Right cardiac atrium (tissue), 5 donors: ENCODE measurements at places on chromosomes 1 and 21. TPM values are rescaled to one million over a fixed set of nuclear protein-coding genes. Genes with fewer than 3 reads are reported as not detected.
A peak's percentile ranks its signal among the peaks of the same experiment; 100 is the strongest.

DNA sequence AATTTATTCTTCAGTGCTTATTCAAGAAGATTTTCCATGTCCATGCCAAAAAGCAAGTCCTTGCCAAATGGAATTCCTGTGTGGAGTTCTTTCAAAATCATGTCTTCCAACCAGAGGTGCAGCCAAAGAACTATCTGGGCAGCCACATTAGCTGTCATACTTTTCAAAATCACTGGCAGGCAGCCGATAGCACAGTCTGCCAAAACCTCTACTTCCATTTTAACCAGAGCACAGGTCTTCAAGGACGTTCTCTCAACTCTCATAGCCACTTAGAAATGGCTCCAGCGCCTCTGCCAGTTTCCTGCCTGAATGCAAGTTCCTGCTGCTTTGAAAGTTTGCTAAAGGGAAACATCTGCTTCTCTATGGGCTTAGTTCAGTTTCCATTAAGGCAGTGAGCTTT lies 975.7 kb upstream of the ADGRL4 start:
- DNase-seq = peak; percentile 93

S100A7 gene
- not detected for polyA plus RNA-seq

GRCh38 chr1:16064536-16065268 lies 8.7 kb downstream of the FAM131C start:
- no peak for DNase-seq

GRCh38 chr1:59063501-59063900 lies 233.4 kb upstream of the FGGY start:
- DNase-seq = no peak

GRCh38 chr1:5617179-5617520 lies 375.1 kb downstream of the NPHP4 start:
- no peak for DNase-seq

TMEM82 gene
- not detected for polyA plus RNA-seq

GRCh38 chr1:94621395-94621794 lies 79.8 kb upstream of the F3 start:
- DNase-seq = no peak

DNA sequence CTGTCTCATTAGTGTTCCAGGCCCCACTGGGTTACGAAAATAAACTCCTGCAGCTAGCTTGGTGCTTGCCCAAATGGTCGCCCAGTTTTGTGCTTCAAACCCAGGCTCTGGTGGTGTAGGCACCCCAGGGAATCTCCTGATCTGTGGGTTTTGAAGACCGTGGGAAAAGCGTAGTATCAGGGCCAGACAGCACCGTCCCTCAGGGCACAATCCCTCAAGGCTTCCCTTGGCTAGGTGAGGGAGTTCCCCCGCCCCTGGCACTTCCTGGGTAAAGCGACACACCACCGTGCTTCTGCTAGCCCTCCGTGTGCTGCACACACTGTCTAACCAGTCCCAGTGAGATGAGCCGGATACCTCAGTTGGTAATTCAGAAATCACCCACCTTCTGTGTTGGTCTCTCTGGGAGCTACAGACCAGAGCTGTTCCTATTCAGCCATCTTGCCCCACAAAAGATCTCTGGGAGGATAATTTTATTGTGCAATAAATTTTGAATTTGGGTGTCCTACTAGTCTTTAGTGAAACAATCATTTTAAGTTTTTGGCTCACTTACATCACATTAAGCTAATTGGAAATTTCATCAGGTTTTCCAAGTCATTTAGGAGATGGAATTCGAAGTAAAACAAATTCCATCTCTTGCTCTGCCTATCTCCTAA lies 9.4 kb upstream of the SLC25A24 start:
- no peak for DNase-seq

DNA sequence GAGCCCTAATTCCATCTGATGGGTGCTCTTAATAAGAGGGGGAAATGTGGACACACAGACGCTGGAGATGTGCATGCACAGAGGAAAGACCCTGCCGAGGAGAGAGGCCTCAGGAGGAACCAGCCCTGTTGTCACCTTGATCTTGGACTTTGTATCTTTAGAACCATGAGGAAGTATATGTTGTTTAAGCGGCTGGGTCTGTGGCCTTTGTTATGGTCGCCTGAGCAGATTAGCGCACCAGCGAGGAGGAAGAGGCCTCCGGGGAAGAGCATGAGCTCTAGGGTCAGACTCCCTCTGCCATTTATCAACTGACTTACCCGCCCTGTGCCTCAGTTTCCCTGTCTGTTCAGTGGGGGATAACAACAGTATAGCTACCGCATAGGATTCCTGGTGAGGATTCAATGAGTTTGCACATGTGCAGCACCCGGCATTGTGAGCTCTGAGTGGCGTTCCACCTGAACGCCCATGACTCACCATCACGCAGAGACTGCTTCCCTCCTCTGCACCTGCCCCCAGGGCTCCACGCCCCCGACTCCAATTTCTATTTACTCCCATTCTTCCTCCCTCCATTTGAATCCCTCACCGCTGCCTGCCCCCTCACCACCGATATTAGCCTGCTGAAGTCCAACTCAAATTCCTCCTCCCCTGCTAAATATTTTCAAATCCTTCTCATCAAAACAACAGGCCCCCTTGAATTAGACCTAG lies 67.2 kb downstream of the ATP5PO start:
- DNase-seq = no peak

GRCh38 chr1:170536924-170537551 lies 5.1 kb downstream of the GORAB start:
- DNase-seq = no peak

- peak; percentile 59 for DNase-seq
Observed at GRCh38 chr1:234544087-234544579, 65.2 kb upstream of the TARBP1 start.

- DNase-seq = no peak
Observed at GRCh38 chr1:31901838-31902509, 36.2 kb downstream of the PTP4A2 start.

DNA sequence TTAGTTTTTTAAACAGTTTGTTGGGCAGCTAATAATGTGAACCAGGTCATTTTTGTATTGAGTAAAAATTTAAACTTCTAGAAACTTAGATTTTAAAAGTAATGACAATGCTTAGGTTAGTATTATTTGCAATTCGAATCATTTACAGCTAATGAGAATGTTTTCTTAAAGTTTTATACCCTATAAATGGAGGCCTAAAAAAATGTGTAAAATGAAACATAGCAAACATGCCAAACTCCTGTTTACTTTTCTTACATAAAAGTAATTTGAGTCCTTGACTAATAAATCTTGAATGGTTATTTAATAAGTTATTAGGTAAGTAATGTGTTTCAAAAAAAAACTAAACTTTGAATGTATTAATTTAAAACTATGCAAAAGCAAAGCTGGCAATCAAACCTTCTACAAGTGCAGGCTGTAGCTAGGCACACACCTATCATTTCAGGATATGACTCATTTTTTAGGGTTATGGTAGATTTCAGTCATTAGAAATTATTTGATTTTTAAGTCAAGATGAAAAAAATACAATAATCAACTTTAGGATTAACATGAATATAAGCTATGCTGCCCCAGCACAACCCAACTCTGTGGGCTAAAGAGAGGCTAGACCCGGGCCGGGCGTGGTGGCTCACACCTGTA lies 41.5 kb downstream of the CLSTN1 start:
- no peak for DNase-seq

DNA sequence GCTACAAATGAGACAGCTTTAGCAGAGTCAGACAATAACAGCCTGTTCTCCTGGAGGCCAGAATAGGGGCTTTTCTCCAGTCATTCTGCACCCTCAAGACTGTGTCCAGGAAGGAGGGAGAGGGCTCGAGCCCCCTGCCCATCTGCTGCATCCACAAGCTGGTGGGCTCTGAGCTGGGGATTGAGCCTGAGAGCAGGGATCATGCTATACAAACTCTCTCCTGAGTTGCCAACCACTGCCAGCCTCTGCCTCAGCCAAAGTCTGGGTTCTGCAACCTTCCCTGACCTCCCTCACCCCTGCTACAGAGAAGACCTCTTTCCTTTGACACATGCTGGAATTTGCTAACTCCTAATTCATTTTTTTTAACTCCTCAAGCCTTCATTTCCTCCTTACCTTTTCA lies 14.8 kb upstream of the PPM1J start:
- DNase-seq = no peak

SEMA4A gene
- 3.7 TPM for polyA plus RNA-seq

GRCh38 chr1:173268786-173269277 lies 61.7 kb upstream of the TNFSF4 start:
- DNase-seq = no peak

DNA sequence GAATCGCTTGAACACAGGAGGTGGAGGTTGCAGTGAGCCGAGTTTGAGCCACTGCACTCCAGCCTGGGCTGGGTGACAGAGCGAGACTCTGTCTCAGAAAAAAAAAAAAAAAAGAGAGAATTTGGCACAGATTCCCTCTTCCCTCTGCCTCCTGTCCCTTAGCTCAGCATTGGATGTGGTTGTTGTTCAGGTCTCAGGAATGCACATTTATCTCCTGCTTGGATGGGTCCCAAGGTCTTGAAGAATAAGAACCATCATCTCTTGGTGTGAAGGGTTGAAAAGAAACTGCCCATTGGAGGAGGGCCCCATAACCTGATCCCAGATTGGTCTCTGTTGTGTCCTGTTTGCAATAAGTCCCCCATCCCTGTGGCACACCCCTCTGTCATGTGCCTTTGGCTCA lies 34.9 kb downstream of the UBIAD1 start:
- no peak for DNase-seq

CLCA1 gene
- polyA plus RNA-seq = not detected

- DNase-seq = peak; percentile 86
Observed at GRCh38 chr1:226637147-226637935, 88.8 kb downstream of the STUM start.

UCHL5 gene
- polyA plus RNA-seq = 26.9 TPM

DNA sequence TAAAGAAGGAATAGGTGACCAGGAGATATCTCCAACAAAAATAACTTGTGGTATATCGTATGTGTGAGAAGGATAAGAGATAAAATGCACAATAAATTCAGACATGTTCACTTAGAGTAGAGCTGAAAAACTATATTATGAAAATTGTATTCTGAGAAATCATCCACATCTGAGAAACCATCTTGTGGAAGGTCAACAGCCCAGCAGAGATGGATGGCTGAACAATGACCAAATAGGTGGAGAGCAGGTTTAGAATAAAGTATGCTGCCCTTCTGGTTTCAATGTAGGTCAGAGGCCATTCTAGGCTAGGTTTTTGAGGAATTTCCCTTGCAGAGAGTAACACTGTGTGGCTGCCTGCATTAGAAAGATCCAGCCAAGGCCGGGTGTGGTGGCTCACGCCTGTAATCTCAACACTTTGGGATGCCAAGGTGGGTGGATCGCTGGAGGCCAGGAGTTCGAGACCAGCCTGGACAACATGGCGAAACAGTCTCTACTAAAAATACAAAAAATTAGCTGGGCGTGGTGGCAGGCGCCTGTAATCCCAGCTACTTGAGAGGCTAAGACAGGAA lies 8.8 kb upstream of the UAP1 start:
- peak; percentile 52 for DNase-seq
